ENCODE measurements at places on chromosomes 6 and 20.

- DNase-seq: no peak
Measured at GRCh38 chr6:132952986-132953385, 138.6 kb downstream of the RPS12 start.

GRCh38 chr6:126131246-126131645, 144.9 kb downstream of the TRMT11 start:
- DNase-seq: no peak

- DNase-seq: peak; percentile 86
Measured at GRCh38 chr20:33994222-33994913, 657 bp downstream of the RALY start.

GRCh38 chr6:110646951-110647910, 168.0 kb downstream of the CDK19 start:
- DNase-seq: no peak

- no peak for DNase-seq
Measured at GRCh38 chr20:34824026-34824425, 1.4 kb downstream of the NCOA6 start.

DNA sequence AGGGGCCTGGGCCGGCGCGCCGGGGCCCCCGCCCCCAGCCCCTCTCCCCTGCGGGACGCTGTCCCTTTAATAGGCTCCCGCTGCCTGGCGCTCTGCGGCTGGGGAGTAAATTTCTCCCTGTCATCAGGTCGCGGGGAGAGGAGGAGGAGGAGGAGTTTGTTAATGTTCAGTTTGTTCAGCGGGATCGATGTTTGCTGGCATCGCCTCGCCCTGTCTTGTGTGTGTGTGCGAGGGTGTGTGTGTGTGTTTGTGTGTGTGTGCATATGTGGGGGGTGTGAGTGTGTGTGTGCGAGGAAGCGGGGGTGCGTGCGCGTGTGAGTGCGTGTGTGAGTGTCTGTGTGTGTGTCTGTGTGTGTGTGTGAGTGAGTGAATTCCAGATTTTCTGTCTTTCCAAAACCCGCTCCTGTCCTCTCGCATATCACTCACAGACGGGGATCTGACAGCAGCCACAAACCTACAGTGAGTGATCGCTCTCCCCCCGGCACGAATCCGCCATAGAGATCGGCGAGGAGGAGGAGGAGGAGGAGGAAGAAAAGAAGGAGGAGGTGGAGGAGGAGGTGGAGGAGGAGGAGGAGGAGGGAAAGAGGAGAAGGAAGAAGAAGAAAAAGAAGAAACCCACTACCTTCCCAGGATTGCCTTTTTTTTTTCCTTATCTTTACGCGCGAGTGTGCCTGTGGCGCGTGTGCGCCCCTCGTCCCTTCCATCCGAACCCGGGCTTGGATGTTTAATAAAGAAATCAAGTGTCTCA, at the start of gene TSHZ2:
Gene TSHZ2 (plus strand): TSS at position 169 of the 748 bp plus-strand sequence. CDS start 936 bp downstream, outside the sequence.
- no peak for DNase-seq
